Glutamatergic neuron (in vitro differentiated cells): ENCODE measurements at places on chromosomes 16 and 17. TPM values are rescaled to one million over a fixed set of nuclear protein-coding genes. Genes with fewer than 3 reads are reported as not detected.

The C1QTNF1 gene
- 0.15 TPM for total RNA-seq

The TBC1D28 gene
- total RNA-seq = 0.44 TPM

The C1QL1 gene
- total RNA-seq = 14.6 TPM

The CX3CL1 gene
- total RNA-seq = not detected

The RAPGEFL1 gene
- total RNA-seq = 25.3 TPM

The RHBDF2 gene
- 1.9 TPM for total RNA-seq

The CCL17 gene
- not detected for total RNA-seq

The CHP2 gene
- not detected for total RNA-seq

The LLGL2 gene
- 4.8 TPM for total RNA-seq

GRCh38 chr16:86549076-86549892 lies 5.8 kb downstream of the MTHFSD start:
- no peak for DNase-seq

DNA sequence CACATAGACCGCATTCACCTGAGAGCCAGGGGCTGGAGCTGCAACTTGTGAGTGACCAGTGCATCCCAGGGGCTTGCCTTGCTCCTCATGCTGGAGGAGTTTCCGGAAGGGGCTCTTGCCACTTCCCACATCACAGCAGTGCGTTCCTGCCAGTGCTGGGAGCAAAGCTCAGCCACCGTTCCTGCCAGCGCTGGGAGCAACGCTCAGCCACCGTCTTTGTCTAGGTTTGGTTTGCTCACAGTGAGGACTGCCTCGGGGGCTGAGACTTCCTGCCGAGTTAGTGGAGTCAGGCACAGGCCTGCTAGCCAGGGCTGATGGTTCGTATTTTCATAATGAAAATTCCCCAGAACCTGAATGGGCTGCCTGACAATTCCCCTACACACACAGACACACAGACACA lies 5.4 kb upstream of the CHRNE start:
- peak; percentile 31 for DNase-seq

DNA sequence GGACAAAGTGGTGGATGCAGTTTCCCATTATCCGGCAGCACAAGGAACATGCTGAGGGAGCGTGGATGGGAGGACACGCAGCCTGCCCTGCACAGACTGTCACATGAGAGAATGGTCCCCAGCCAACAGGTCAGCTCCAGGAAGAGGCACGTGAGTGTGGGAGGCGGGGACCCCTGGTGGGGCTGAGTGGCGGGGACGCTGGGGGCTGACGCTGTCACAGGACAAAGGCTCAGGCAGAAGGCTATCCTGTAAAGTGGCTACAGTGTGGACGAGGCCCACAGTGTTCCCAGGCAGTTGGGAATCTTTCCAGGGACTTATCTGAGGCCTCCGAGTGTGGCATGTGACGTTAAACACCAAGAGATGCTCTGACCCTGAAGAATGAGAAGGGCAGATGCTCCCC lies 30.4 kb downstream of the MBTPS1 start:
- DNase-seq = peak; percentile 49

DNA sequence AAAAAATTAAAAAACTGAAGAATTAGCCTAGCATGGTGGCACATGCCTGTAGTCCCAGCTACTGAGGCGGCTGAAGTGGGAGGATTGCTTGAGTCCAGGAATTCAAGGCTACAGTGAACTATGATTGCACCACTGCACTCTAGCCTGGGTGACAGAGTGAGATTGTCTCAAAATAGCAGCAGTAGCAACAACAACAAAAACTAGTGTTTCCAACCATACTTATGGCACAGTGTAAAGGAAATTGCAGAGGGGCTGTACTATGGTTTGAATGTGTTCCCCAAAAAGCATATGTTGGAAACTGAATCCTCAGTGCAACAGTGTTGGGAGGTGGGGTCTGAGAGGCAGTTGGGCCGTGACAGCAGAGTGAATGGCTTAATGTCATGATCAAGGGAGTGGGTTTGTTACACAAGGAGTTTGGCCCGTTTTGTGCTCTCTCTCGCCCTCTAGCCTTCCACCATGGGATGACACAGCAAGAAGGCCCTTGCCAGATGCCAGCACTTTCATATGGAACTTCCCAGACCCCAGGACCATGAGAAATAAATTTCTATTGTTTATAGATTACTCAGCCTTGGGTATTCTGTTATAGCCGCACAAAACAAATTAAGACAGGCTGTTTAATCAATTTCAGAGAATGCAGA lies 70.0 kb downstream of the PGS1 start:
- no peak for DNase-seq

- DNase-seq = no peak
Observed at GRCh38 chr16:72976438-72977064, 71.4 kb downstream of the ZFHX3 start.

GRCh38 chr16:84132527-84133285 lies 12.3 kb downstream of the HSDL1 start:
- DNase-seq = no peak

- DNase-seq = no peak
Observed at GRCh38 chr17:75155191-75155601, 884 bp upstream of the JPT1 start.

DNA sequence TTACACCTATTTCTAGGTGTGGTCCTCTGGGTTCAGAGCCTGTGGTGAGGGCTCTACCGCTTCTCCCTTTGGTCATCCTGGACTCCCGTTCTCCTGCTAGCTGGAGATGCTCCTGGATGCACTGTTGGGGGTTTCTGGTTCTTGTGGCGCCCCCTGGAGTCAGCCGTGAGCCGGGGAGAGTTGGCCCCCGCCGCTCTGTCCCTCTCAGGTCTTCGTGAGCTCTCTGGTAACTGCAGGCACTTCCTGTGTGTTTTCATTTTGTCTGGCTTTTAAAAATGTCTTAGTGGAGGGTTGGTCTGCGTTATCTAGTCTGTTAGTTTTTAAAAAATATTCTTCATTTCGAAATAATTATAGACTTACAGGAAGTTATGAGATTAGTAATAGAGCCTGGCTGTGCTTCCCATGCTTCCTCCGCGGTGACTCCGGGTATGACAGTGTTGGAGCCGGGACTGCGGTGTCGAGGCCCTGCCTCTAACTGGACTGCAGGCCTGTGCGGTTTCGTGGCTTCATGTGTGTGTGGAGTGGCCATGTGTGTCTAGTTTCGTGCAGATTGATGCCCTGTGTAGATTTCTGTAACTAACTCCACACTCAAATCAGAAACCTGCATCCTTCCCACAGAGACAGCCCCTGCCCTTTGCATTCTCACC lies 78.0 kb upstream of the ZNF750 start:
- DNase-seq = no peak

DNA sequence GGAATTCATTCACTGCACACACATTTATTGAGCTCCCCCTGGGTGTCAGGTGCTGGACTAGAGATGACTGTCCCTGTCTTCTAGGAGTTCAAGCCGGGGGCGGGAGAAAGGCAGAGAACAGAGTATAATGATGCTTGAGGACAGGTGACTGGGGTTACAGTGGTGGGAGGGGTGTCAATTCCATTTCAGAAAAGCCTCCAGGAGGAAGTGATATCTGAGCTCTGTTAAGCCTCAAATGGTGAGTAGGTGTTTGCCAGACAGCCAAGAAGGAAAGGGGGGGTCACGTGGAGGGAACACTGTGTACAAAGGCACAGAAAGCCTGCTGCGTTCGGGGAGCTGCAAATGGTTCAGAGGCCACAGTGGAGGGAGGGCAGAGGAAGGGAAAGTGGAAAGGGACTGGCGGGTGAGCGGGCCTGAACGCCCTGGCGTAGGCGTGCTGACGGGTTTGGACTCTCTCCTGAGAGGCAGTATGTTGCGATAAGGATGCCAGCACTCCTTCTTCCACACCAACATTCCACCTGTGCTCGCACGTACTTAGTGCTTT lies 9.7 kb upstream of the NXPH3 start:
- no peak for DNase-seq

- DNase-seq = no peak
Observed at GRCh38 chr17:41486809-41487530, 2.7 kb downstream of the KRT36 start.

- no peak for DNase-seq
Observed at GRCh38 chr17:29905086-29905878, 24.7 kb downstream of the SSH2 start.

GRCh38 chr17:13420878-13421277 lies 180.9 kb downstream of the HS3ST3A1 start:
- DNase-seq = no peak

- DNase-seq = peak; percentile 48
Observed at GRCh38 chr17:3890082-3890877, 2.6 kb downstream of the CAMKK1 start.

DNA sequence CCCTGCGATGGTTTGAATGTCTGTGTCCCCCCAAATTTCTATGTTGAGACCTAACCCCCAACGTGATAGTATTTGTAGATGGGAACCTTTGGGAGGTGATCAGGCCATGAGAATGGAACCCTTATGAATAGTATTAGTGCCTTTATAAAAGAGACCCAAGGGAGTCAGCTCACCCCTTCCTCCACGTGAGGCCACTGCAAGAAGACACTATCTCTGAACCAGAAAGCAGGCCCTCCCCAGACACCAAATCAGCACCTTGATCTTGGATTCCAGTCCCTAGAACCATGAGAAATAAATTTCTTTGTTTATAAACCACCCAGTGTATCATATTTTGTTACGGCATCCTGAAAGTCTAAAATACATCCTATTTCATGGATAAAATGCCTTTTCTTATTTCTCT lies 64.4 kb upstream of the LRRC37A3 start:
- DNase-seq = no peak

GRCh38 chr17:11948789-11949188 lies 48.5 kb downstream of the ZNF18 start:
- no peak for DNase-seq

- no peak for DNase-seq
Observed at GRCh38 chr16:76653390-76654026, 376.3 kb downstream of the CNTNAP4 start.

GRCh38 chr17:5078106-5079028 lies at the start of gene ZFP3:
Gene ZFP3, plus strand, starts transcription at chr17:5078467. Its CDS starts 13,038 bp downstream, at chr17:5091505.
- DNase-seq = peak; percentile 84

GRCh38 chr16:7303052-7303610 lies 29.5 kb upstream of the RBFOX1 start:
- DNase-seq = peak; percentile 70

- no peak for DNase-seq
Observed at GRCh38 chr17:68868708-68869107, 86.5 kb downstream of the ABCA8 start.

DNA sequence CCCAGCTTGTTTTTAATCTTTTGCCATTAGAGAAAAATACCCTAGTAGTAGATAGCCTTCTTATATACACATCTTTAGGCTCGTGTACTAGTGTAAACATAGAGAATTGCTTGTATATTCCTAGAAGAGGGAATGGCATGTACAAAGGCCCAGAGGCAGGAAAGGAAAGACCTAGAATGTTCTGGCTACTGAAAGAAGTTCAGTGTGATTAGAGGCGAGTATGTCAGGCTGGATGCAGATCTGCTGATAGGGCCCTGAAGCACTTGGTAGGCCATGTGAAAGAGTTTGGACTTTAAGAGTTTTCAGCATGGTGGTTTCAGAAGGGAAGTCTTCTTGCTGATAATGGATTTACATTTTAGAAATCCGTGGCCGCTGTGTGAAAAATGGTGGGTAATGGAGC lies 17.4 kb downstream of the CTCF start:
- DNase-seq = no peak

DNA sequence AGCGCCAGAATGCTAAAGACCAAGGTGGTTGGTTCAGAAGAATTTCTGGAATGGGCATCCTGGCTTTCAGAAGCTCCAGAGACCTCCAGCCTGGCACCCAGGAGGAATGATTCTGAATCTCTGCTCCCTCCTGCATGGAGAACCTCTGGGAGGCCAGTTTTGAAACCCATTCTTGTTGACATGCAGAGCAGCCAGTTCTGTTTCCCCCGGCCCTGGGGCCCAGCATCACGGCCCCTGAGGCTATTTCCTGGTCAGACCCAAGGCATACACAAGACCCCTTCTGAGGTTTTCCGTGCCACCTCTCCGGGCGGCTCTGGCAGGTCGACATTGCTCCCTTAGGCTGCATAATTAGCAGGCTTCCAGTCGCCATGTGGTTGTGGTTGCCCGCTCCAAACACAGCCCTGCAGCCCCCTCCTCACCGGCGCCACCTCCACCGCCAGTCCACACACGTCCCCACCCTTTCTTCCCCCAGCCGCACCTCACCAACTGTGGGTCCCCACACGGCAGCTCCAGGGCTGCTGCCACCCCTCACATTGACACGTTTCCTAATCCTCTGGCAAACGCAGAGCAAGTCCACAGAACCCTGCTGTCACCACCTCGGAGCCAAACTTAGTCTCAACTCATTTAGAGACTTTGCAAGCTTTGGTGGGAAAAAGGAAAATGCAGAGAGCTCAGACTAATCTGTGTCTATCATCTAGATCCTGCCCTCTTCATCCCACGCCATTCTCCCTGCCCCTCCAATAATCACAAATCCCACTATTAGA lies 367.1 kb downstream of the SOX9 start:
- no peak for DNase-seq

- DNase-seq = no peak
Observed at GRCh38 chr16:47196457-47196856, 52.7 kb upstream of the NETO2 start.

- no peak for DNase-seq
Observed at GRCh38 chr17:39212841-39213480, 12.8 kb downstream of the STAC2 start.

- DNase-seq = no peak
Observed at GRCh38 chr17:46097497-46097896, 95.7 kb downstream of the KANSL1 start.

- no peak for DNase-seq
Observed at GRCh38 chr16:57192146-57192545, 6.0 kb downstream of the RSPRY1 start.

GRCh38 chr17:17940441-17940911 lies 31.7 kb downstream of the TOM1L2 start:
- no peak for DNase-seq

DNA sequence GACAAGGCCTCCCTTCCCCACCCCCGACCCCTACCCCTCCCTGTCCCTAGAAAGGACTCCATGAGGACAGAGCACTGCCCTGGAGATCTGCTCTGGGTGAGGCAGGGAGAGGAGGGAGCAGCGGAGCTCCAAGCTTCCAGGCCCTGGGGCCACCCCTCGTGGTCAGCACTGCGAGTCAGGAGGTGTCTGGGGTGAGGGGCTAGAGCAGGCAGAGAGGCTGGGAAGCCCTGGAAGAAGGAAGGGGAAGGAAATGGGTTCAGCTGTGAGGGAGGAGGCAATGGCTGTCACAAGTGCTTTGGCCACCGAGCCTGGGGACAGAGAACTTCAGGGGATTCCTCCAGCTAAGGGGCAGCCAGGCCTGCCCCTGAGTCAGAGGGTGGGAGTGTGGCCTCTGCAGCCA lies 28.2 kb upstream of the DNAI2 start:
- no peak for DNase-seq

GRCh38 chr16:13377143-13377542 lies 475.7 kb downstream of the SHISA9 start:
- no peak for DNase-seq

GRCh38 chr17:17498606-17499301 lies 2.6 kb upstream of the RASD1 start:
- DNase-seq = no peak

- no peak for DNase-seq
Observed at GRCh38 chr16:51132490-51133115, 18.5 kb downstream of the SALL1 start.

- DNase-seq = no peak
Observed at GRCh38 chr17:62822080-62822904, 14.2 kb upstream of the MARCHF10 start.

GRCh38 chr16:68473358-68474070 lies 25.2 kb upstream of the SMPD3 start:
- DNase-seq = no peak
